Spleen (tissue), 13 donors: ENCODE measurements at places on chromosomes 13 and 19. TPM values are rescaled to one million over a fixed set of nuclear protein-coding genes. Genes with fewer than 3 reads are reported as not detected.

DNA sequence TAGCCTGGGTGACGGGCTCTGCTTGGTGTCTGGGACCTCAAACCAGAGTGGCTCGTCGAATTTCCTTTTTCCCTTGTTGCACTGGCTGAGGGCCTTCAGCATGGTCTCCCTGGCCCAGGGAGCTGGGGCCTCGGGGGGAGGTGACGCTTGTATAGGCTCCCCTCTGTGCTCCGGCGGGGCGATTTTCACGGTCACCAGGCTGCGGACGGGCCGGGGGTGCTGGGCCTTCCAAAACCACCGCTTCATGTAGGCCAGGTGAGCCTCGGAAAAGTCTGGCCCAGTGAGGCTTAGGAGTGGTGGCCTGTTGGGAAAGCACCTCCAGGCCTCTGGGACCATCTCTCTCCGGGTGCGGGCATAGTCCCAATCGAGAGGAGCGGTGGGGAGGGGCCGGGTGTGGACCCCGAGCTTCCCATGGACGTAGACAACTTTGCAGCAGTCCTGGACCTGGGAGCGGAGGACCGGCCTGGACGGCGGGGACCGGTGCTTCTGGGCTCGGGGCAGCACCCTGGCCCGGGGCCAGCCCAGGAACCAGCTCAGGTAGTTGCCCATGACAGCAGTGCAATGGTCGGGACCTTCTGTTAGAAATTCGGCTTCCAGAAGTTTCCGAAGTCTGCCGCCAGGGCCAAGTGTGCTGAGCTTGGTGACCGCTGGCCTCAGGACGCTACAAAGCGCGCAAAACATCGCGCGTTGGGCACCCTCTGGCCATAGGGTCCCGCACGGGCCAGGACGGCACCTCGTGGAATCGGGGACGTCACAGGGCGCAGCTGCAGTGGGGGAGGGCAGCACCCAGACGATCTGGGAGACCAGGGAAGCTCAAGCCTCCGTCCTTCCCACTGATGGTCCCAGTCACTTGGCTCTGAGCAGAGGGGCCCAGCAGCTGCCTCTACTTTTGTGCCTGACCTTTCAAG is 41.6 kb upstream of the MTUS2 start:
- DNase-seq, result peak; percentile 64

- DNase-seq, result no peak
Observed at GRCh38 chr13:102817907-102818306, 19.0 kb downstream of the BIVM start.

- DNase-seq, result no peak
Observed at GRCh38 chr19:40682431-40682964, 8.0 kb downstream of the NUMBL start.

ZNF419 gene
- 14.5 TPM for total RNA-seq

DNA sequence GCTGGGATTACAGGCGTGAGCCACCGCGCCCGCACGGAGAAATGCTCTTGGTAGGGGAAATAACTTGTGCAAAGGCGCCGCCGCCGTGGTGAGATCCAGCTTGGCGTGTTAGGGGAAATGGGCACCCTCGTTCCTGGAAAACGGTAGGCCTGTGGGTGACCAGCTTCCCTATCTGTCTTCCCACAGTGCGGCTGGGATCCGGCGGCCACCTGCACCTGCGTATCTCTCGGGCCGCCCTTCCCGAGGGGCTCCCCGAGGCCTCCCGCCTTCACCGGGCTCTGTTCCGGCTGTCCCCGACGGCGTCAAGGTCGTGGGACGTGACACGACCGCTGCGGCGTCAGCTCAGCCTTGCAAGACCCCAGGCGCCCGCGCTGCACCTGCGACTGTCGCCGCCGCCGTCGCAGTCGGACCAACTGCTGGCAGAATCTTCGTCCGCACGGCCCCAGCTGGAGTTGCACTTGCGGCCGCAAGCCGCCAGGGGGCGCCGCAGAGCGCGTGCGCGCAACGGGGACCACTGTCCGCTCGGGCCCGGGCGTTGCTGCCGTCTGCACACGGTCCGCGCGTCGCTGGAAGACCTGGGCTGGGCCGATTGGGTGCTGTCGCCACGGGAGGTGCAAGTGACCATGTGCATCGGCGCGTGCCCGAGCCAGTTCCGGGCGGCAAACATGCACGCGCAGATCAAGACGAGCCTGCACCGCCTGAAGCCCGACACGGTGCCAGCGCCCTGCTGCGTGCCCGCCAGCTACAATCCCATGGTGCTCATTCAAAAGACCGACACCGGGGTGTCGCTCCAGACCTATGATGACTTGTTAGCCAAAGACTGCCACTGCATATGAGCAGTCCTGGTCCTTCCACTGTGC is 2.4 kb downstream of the GDF15 start:
- DNase-seq, result peak; percentile 98

KLK4 gene
- not detected for total RNA-seq

- DNase-seq, result no peak
Observed at GRCh38 chr13:46354156-46355087, 32.6 kb downstream of the RUBCNL start.

GRCh38 chr19:55082020-55082851 is 6.6 kb downstream of the EPS8L1 start:
- no peak for DNase-seq

NCAN gene
- total RNA-seq, result not detected

DNA sequence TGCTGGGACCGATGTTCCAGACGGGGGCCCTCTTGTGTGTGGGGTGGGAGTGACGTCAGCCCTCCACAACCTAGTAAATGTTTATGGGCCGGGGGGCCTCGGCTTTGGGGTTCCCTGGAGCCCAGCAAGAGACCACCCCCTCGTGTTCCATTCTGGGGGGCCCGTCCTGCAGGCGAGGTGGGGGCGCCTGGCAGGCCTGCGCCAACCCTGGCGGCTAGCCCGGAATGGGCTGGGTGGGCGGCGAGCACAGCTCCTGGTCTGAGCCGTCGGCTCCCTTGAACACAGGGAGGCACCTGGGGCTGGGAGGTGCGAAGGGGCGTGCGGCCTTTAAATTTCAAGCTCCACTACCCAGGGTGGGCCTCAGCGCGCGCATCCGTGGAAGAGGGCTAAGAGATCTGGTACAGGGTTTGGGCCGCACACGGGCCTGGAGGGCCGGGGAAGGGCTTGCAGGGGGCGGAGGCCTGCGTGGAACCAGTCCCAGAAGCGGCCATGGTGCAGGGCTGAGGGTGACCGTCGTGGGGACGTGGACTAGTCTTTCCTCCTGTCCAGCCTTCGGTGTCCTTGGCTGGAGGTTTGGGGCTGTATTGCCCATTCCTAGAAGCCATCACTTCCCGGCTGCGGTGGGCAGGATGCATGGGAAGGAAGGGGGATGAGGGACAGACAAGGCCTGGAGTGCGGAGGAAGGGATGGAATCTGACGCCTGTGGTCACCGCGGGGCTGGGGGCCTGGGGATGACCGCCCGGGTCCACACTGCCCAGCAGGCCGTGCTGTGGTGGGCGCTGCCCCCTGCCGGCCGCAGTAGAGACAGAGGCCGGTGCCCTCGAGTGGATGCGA is 11.4 kb downstream of the NDUFA11 start:
- no peak for DNase-seq

PSG1 gene
- not detected for total RNA-seq

GRCh38 chr13:39095500-39095899 is 57.2 kb downstream of the NHLRC3 start:
- DNase-seq, result no peak

GRCh38 chr19:35381926-35382325 is 11.1 kb downstream of the GPR42 start:
- no peak for DNase-seq

PLA2G4C gene
- total RNA-seq, result 57.9 TPM

DNA sequence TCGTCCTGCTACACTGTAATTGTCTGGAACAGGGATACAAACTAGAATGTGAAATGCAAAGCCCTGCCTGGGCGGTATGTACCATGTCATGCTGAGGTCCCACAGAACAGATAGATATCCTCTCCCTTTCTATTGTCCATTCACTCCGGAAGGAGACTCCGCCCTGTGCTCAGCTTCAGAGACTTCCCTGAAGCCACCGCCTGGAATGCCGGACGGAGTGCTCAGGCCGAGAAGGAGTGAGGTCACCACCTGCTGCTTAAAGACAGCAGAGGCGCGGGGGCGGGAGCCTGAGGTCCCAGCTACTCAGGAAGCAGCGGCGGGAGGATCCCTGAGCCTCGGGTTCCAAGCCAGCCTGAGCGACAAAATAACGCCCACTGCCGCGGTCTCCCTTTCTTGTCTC is 890 bp upstream of the ZNF611 start:
- peak; percentile 80 for DNase-seq
